ENCODE measurements at places on chromosomes 7 and 10. TPM values are rescaled to one million over a fixed set of nuclear protein-coding genes. Genes with fewer than 3 reads are reported as not detected.

DNA sequence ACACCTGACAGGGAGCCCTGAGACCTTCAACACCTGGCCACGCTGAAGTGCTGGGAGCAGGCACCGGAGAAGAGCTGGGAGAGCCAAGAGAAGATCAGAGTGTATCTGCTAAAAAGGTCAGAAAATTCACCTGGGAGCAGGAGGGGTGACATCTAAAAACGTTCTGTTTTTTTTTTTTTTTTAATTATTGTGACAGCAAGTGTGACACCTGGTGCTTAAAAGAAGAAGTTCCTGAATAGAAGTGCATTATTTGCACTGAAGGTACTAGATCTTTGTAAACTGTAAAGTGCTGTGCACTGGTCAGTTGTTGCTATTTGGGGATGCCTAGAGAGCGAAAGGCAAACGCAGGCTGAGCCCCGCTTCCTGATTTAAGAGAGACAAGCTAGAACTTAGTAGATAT is 422.0 kb downstream of the PLXNA4 start:
- DNase-seq = no peak

DNA sequence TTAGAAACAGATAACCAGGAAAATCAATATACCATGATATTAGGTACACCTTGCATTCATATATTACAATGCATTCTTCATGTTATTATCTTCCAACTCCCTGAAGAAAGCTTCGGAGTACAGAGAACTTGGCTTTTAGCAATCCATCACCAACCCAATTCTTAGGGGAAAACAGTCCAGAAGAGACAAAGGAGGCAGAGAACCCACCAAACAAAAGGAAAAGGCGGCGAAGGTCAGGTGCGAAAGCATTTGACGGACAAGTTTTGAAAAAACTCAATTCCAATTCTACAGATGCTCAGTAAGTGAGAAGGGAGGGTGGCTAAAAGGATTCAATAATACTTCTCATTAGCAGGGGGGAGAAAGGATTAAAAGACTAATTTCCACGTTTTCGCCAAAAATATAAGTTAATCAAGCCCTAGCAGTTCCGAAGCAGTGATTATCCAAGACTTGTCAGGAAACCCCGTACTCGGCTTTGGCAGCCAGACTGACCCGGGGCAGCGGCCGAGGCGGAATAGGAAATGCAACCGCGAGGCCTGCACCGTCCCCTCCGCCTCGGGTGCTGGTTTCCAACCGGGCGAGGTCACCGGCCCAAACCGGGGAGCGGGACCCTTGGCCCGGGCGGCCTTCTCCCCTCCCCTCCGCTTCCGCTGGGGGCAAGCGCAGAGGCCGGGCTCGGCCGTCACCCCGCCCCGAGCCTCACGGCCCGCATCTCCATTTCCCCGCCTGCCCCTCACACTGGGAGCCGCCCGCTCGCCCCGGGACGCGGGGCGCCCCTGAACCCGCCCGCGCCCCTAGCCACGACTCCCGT is 747 bp downstream of the GDI2 start:
- DNase-seq = no peak

DNA sequence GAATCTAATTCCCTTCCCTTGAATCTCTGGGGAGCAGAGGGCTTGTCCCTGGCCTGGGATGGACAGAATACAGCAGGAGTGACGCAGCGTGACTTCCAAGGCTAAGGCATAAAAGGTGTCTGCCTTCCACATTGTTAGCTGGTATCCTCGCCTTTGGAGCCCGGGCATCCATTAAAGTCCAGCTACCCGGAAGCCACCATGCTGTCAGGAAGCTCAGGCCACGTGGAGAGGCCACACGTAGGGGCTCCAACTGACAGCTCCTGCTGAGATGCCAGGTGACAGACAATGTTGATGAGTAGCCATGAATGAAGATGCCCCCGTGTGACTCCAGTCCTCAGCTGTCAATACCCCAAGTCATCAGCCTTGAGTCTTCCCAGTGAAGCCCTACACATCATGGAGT is 99.9 kb downstream of the OAT start:
- DNase-seq = no peak

DNA sequence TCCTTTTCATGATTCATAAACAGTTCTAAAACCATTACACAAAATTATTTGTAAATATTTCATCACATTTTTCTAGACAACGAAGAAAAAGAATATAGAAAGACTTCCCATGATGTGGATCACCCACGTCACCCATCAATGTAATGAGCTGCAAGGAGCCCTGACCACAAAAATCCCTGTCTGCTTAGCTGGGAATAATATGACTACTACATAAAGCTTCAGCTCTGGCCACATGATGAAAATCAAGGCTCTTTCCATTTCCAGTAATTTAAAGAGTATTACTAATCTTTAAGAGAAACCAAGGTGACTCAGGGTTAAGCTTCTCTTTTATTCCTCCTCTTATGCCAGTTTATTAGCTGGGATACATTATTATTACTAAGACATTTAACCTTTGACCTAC is 180.8 kb upstream of the CACNA2D1 start:
- no peak for DNase-seq

The CALML5 gene
- not detected for polyA plus RNA-seq

DNA sequence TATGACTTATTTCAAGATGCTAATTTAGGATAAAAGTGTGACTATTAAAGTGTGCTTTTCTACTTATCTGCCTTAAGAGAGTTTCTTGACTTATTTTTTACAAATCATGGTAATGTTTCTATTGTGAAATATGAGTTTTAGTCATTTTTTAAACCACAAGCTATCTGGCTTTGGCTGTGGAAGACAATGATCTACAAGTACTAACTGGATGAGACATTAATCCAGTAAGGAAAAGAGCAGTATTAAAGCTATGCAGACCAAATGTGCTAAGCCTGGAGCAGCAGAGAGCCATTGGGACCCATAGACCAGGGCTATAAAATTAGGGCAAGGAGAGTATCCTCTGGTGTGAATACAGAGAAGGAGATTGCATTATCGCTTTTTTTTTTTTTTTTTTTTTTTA is 92.4 kb downstream of the SEMA3A start:
- DNase-seq = no peak

The ANKRD26 gene
- polyA plus RNA-seq = 6.1 TPM

DNA sequence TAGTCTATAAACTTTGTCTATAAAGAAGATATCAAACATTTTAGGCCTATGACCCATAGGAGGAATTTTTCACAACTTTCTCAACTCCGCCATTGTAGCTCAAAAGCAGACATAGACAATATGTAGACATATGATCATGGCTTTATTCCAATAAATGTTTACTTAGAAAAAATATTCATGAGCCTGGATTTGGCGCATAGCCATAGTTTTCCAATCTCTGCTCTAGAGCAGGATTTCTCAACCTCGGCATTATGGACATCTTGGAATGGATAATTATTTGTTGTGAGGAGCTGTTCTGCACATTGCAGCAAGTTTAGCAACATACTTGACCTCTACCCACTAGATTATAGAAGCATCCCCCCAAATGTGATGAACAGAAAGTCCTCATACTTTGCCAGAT is 532.6 kb downstream of the ANKRD7 start:
- no peak for DNase-seq

DNA sequence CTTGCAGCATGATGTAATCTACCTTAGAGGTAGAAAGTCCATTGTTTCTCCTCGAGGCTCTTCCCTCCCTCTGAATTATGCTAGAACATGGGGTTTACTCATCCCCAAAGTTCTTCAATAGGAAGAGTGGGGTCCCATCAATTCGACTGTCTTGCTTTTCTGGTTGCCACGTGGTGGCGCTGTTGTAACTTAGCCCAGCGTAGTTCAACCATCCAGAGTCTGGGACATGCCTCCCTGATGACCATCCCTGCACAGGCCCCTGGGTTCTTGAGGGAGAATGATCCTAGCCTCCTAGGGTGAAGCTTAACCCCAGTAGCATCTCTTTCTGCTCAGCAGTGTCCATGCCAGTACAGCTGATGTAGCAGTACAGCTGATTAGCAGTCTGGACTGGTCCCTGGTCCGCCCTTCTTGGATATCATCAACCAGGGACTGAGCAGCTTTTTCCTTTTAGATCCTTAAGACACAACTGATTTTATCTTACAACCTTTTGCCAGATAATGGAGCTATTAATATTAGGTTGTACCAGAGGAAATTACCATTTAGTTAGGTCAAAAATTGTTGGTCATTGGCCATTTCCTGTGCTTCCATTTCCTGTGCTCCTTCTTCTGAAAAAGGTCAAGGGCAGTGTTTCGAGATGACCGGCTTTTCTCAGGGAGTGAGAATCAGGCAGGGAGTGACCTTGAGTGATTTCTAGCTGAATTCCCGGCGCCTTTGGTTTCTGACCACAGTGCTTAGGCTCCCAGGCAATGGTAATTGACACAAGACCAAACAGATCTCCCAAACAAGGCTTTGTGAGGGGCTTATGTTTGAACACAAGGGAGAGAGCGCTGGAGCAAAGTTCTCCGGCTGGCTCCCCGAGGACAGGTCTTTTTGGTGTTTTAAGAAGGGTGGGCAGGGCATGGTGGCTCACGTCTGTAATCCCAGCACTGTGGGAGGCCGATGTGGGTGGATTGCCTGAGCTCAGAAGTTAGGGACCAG is 65.4 kb downstream of the TACC2 start:
- no peak for DNase-seq

- no peak for DNase-seq
These were observed 20.9 kb upstream of the UBE3C start for GRCh38 chr7:157117796-157118195.

The XRCC2 gene
- polyA plus RNA-seq = 12.1 TPM

DNA sequence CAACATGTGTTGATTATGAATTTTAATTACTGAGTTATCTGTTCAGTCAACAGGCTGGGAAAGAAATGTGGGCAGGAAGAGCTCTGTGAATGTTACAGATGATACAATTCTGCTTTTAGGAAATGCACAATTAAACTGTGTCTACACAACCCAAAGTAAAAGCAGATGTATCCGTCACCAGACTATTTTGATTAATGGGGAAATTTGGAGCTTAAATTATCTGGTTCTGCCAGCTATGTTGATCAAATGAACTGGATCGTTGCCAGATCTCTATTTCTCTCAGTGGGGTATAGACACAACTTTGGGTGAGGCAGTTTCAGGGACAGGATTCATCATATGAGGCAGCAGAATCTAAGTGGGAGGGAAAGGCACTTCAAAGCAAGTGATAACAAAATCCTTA is 136.5 kb downstream of the NEUROD6 start:
- DNase-seq = no peak

The LRGUK gene
- polyA plus RNA-seq = not detected

DNA sequence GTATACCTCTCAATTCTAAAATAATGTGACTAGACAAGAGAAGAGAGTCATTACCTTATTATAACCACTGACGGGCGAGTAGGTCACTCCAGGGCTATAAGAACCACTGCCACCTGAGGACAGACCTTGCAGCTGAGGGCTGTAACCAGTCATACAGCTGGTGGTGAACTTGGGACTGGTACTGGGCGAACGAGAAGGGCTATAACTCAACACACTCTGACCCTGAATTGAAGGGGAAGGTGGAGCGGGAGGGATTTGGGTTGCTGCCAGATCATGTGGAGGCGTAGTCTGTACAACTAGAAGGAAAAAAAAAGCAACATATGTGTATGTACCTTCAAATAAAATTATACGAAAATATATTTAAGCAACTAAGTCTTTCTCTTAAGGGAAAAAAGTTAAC is 3.4 kb downstream of the TMEM209 start:
- DNase-seq = no peak

- no peak for DNase-seq
These were observed 50.7 kb downstream of the KCNMA1 start for GRCh38 chr10:77586719-77587415.

The ADRB1 gene
- polyA plus RNA-seq = 0.92 TPM

The VWDE gene
- 1.7 TPM for polyA plus RNA-seq

GRCh38 chr7:48955916-48956315 is 31.6 kb downstream of the CDC14C start:
- no peak for DNase-seq

The MUC3A gene
- not detected for polyA plus RNA-seq

DNA sequence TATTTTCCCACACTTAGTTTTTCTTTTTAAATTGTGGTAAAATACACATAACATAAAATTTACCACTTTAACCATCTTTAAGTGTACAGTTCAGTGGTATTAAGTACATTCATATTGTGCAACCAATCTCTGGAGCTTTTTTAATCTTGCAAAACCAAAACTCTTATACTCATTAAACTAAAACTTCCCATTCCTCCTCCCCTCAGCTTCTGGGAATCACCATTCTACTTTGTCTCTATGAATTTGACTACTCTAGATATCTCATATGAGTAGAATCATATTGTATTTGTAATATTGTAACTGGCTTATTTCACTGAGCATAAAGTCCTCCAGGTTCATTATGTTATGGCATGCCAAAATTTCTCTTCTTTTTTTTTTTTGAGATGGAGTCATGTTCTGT is 86.4 kb upstream of the JAZF1 start:
- no peak for DNase-seq

GRCh38 chr7:78718212-78718611 is 735.3 kb downstream of the MAGI2 start:
- DNase-seq = no peak

DNA sequence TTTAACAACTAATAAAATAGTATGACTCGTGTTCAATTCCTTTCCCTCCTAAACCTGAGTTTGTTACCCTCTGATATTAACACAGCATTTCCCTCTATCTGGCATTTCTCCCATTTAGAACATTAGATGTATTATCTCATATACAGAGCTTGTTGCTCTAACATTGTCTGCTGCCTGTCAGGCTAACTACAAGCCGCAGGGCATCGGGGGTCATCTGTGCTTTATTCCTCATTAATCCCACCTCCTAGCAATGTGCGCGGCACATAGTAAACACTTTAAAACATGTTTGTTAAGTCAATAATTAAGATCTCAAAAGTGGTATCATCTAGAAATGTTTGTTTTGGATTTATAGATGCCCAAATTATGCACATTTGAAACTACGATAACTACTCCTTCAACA is 52.9 kb upstream of the NEBL start:
- DNase-seq = no peak

DNA sequence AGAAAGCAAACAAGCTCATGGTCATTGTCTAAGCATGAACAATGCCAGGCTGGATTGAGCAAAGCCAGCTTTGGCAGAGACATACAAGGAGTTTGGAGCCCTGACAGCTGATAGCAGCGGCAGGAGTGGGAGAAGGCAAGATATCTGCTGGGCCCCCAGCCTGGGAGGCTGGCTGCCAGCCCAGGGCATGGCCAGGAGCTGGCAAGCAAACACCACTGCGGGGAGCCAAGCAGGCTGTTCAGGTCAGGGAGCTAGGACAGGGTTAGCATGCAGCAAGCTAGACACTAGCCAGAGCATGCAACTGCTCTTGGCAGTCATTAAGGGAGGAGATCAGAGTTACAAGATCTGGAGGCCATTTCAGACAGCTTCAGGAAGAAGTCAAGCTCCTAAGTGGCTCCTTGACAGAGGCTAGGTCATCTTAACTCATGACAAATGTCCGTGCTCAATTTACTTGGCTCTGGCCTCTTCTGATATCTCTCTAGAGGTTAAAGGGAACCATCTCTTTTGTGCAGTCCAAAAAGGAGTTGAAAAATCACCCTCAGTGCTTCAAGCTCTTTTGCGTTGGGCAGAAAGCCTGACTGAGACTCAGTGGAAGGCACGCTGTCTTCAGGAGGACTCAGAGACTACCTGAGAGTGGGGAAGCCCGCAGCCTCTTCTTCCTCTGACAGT is 436.8 kb upstream of the C7orf33 start:
- no peak for DNase-seq

The NEUROG3 gene
- not detected for polyA plus RNA-seq
